ENCODE measurements at places on chromosomes 13 and 19.

DNA sequence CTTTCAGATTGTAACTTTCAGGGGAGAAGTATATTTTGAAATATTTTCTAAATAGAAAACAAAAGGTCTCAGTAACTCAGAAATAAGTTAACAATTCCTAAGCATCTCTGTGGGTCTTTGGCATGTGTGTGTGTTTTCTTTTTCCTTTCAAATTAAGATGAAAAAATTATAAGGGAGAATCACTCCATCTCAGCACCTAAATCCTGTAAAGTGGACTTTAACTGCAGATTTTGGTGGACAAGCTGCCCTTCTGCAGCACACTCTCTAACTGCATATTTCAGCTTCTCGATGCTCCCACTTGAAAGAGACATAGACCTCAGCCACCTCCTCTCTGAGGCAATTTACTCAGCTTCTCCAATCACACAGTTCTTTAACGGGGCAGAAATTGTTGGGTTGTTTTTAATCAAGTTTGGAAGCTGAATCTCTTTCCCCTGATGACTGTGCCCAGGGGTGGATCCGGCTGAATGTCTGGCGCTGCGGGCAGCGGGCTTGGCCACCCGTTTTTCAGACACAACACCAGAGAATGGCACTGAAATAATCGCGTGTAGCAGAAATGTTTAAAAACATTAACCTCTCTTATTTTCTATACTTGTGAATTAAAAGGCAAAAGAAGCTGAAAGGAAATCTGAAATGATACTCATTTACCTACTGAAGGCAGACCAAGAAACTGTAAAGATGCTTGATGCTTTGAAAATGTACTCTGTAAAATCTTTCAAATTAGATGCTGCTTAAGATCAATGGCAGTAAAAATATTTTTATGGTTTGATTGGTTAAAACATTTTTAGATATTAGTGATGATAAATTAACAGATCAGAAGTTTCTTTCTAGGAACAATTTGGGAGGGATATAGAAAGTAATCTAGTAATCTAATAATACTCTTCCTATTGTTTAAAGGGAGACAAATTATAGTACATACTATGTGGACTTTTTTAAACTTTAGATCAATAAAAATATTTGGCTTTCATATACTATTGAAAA, 12.4 kb downstream of the ZIC2 start:
- DNase-seq: no peak

DNA sequence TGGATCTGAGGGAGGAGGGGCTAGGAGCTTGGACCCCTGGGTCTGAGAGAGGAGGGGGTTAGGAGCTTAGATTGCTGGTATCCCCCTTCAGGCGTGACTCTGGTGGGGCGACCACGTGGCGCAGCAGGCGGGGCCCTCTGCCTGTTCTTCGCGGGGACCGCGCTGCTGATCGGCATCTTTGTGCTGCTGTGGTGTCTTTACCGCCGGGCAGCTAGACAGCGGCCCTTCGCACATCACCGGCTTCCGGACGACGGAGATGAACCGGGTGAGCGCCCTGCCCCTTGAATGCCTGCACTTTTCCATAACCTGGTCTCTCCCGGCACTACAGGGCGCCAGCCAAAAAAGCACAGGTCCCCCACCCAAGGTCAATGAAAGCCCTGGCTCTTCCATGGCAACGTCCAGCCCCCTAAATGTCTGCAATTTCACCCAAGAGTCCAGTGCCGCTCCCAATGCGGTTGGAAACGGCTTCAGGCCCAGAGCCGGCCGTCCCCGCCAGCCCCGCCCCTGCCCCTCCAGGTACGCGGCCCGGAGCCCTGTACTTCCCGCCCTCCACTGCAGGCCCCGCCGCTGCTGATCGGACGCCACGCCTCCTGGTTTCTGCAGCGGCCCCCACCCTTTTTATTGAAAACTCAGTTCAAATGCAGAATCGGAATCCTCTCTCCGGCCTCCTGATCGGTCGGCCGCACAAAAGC, 2.8 kb downstream of the GFY start:
- no peak for DNase-seq

DNA sequence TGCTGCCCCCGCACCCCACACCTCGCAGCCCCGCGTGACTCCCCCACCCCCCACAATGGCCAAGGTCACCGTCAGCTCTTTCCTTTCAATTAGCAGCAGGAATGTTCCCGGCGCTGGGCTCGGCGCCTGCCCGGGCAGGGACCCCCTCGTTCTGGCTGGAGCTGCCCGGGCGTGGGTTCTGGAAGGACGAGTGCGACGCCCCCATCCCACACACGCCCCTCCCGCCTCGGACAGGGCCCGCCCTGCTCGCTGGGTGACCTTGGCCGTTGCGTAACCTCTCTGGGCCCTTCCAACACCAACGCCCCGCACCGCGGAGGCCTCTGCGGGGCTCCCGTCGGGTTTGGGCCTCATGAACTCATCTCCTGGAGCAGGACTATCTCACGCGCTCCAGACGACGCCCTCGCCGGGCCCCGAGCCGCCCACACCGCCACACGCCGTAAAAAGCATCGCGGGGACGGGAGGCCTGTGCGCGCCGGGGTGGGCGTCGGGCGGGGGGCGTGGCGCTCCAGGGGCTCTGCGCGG, 10.3 kb downstream of the PALM start:
- no peak for DNase-seq

GRCh38 chr13:97583907-97584497, 150.0 kb downstream of the RAP2A start:
- no peak for DNase-seq

GRCh38 chr13:26895808-26896466, 135.4 kb upstream of the GPR12 start:
- DNase-seq: no peak

- no peak for DNase-seq
These were observed 18.4 kb downstream of the PLD3 start for GRCh38 chr19:40366697-40367561.

GRCh38 chr13:39960191-39960590, 304.7 kb downstream of the COG6 start:
- no peak for DNase-seq

- no peak for DNase-seq
These were observed 36.1 kb upstream of the USPL1 start for GRCh38 chr13:30581582-30581981.

GRCh38 chr13:91504216-91504615, 105.8 kb downstream of the GPC5 start:
- DNase-seq: no peak
